ENCODE measurements at places on chromosomes 7 and 10. TPM values are rescaled to one million over a fixed set of nuclear protein-coding genes. Genes with fewer than 3 reads are reported as not detected.
A peak's percentile ranks its signal among the peaks of the same experiment; 100 is the strongest.

GRCh38 chr10:86068231-86069054, 298.2 kb downstream of the GRID1 start:
- H3K36me3 ChIP-seq = no peaks in the 10 kb centered on the region
- H3K27ac ChIP-seq = no peak overlapping the region

DNA sequence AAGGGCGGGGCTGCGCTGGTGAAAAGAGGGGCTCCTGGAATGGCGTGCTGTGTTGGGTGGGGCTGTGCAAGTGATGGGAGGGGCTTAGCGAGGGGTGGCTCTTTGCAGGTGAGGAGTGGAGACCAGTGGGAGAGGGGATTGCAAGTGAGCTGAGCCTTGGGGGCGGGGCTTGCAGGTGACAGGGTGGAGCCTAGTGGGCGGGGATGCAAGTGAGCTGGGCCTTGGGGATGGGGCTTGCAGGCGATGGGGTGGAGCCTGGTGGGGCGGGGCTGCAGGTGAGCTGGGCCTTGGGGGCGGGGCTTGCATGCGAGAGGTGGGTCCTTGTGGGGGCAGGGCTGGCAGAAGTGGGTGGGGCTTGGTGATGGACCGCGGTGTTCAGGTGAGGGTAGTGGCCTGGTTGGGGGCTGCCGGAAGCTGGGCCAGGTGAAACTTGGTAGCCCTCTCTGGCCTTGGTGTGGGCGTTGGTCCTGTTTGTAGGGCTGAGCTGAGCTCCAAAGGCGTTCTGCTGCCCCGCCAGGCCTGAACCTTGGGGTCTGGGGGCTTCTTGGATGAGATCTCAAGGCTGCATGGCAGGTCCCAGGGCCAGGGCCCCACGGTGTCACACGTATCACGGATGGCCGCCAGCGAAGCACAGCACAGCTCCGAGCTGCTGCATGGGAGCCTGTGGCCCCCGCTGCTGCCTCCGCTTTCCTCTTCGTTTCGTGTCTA, 743 bp upstream of the PITRM1 start:
- H3K4me3 ChIP-seq = peak overlapping the region; percentile 61
- no peak overlapping the region for H3K27ac ChIP-seq
- peaks cover 10% of the 10 kb centered on the region for H3K36me3 ChIP-seq
- H3K27me3 ChIP-seq = no peaks in the 10 kb centered on the region

- no peak overlapping the region for H3K27ac ChIP-seq
- no peak for DNase-seq
- no peaks in the 10 kb centered on the region for H3K36me3 ChIP-seq
- no peaks in the 10 kb centered on the region for H3K4me1 ChIP-seq
- H3K27me3 ChIP-seq = no peaks in the 10 kb centered on the region
- no peak overlapping the region for H3K4me3 ChIP-seq
These were observed 7.9 kb downstream of the CALML3 start for GRCh38 chr10:5532618-5533097.

DNA sequence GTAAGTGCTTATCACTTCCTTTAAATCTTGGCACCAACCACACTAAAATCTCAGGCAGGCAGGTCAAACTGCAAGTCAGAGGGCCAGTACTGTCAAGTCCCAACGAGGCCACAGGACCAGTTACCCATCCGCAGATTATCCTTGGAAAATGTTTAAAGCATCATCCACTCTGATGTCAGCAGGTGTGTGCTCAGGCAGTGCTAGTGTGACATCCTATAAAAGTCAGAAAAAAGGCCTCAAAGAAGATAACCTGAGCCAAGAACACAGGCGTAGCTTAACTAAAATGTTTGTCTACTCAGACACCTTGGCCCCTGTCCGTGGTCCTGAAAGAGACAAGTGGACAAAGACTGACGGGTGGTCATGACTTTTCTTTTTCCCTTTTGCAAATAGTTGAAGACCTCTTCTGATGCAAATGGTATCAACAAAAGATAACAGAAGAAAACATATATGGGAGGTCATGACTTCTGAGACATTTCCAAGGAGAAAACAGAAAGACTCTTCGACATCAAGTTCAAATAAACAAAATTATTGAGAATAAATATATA, 309.3 kb downstream of the KCNMA1 start:
- no peak overlapping the region for H3K27ac ChIP-seq
- H3K36me3 ChIP-seq = no peaks in the 10 kb centered on the region
- peaks cover 3% of the 10 kb centered on the region for H3K4me1 ChIP-seq
- H3K4me3 ChIP-seq = no peak overlapping the region
- peak; percentile 49 for DNase-seq
- H3K27me3 ChIP-seq = no peaks in the 10 kb centered on the region

DNA sequence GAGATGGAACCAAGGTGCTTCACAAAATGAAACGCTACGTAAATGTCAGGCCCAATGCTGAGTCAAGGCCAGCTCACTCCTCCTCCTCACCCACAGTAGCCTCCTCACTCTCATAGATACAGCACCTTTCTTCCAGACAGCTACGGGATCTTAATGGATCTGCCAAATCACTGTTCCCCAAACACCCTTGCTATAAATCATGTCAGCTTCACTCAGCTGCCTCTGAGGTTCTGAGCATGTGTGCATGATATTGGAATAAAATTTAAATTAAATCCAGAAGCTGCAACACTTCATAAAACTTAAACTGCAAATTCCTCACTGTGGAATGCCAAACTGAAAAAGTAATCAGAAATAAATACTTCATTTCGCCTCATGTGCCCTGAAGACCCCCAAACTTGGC, 14.7 kb upstream of the CPXM2 start:
- H3K27ac ChIP-seq = no peak overlapping the region
- no peaks in the 10 kb centered on the region for H3K4me1 ChIP-seq
- no peaks in the 10 kb centered on the region for H3K27me3 ChIP-seq
- no peaks in the 10 kb centered on the region for H3K36me3 ChIP-seq
- DNase-seq = no peak
- H3K4me3 ChIP-seq = no peak overlapping the region

DNA sequence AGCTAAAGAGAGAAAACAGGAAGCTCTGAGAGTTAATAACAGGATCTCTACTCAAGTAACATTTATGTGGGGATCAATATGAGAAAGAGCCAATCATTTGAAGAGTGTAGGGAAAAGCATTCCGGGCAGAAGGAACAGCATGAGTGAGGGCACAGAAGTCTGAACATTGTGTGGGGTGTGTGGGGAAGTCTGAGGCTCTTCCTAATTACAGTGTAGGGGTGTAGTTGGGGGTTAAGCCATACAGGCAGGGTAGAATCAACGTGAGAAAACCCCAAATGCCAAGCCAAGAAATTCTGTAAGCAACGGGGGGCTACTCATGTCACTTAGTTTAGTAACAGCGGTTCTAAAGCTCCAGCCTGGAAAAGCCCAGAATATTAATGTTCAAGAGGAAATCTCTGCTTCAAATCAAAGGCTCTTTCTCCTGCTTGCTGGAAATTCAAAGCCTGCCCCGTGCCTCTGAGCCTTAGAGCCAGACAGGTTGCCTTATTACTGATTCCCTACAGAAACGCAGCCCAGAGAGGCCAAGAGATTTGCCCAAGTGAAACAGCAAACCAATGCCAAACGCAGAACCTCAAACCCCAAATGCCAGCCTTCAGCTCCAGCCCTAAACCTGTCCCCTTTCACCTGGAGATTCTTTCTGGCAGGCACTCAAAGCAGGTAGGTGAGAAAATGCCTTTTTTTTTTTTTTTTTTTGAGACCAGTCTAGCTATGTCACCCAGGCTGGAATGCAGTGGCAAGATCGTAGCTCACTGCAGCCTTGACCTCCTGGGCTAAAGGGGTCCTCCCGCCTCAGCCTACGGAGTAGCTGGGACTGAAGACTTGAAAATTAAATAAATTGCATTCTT, 36.1 kb downstream of the DNAJB12 start:
- H3K4me1 ChIP-seq = peaks cover 45% of the 10 kb centered on the region
- no peak overlapping the region for H3K4me3 ChIP-seq
- H3K27ac ChIP-seq = peak overlapping the region; percentile 92
- H3K27me3 ChIP-seq = no peaks in the 10 kb centered on the region
- no peaks in the 10 kb centered on the region for H3K36me3 ChIP-seq

- peak; percentile 84 for DNase-seq
- H3K36me3 ChIP-seq = no peaks in the 10 kb centered on the region
- no peak overlapping the region for H3K27ac ChIP-seq
- H3K4me1 ChIP-seq = peaks cover 9% of the 10 kb centered on the region
- peak overlapping the region; percentile 10 for H3K4me3 ChIP-seq
- H3K27me3 ChIP-seq = no peaks in the 10 kb centered on the region
These were observed 5.8 kb downstream of the UNC5B start for GRCh38 chr10:71218046-71218650.

DNA sequence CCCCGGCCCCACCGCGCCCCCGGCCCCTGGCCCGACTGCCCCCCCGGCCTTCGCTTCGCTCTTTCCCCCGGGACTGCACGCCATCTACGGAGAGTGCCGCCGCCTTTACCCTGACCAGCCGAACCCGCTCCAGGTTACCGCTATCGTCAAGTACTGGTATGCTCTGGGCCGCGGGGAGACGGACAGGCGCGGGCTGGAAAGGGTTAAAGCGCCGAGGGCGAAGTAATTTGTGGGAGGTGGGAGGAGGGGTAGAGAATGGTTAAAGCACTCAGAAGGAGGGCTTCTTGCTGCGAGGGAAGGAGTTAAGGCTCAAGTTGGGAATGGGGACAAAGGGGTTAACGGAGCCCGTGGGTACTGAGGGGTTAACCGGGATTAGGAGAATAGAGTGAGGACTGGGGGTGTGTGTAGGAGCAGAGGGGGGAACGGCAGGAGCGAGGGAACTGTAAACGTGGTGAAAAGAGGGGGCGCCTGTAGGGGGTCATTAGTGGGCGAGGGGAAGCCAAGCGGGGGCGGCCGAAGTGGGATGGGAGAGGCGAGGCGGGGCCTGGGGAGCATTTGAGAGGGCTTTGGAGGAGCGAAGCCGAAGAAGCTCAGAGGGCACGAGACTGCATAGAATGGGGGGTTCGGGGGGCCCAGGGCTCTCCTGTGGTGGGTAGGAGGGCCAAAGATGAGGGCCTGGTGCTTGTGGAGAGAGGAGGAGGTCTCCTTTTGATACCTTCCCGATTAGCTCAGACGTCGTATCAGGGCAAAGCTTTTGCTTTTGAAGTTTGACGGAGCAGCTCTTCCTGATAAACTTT, 605 bp downstream of the SUFU start:
- H3K27me3 ChIP-seq = no peaks in the 10 kb centered on the region
- peak overlapping the region; percentile 87 for H3K4me3 ChIP-seq
- H3K27ac ChIP-seq = peak overlapping the region; percentile 46
- H3K4me1 ChIP-seq = peaks cover 4% of the 10 kb centered on the region

DNA sequence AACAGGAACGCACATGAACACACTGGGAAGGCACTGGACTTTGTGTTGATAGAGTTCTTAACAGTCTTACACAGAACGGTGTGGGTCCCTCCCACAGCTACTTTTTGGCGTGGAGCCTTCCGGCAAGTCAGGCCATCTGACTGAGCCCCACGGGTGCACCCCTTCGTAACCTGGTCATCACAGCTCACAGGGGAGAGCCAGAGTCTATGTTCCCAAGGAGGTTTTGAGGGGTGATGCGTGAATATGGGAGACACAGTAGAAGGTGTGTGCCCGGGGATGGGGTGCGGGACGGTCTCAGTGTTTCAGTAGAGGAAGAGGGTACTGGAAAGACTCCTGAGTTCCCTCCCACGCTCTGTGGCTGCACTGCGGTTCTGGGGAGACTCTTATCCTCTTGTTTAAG, 291.7 kb downstream of the DNAJB6 start:
- H3K27ac ChIP-seq = no peak overlapping the region
- no peaks in the 10 kb centered on the region for H3K36me3 ChIP-seq
- no peak for DNase-seq
- no peaks in the 10 kb centered on the region for H3K27me3 ChIP-seq
- H3K4me1 ChIP-seq = no peaks in the 10 kb centered on the region
- H3K4me3 ChIP-seq = no peak overlapping the region

DNA sequence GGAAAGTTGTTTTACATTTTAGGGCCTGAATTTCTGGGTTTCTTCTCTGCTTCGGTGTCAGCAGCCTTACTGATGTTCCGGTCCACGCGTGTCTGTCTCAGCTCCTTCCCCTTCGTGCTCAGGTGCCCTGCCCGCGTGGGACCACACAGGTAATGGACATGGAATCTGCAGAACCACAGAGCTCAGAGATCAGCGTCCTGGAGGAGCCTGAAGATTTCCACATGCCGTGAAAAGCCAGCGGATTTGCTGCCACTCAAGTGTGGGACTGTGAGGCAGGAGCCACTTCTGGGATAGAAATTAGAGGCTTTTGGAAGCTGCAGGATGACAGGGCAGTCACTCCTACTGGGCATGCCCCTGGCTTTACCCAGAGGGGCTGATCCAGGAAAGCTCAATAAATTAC, 666.1 kb upstream of the FOXK1 start:
- H3K27me3 ChIP-seq = no peaks in the 10 kb centered on the region
- no peaks in the 10 kb centered on the region for H3K36me3 ChIP-seq
- no peak overlapping the region for H3K27ac ChIP-seq
- DNase-seq = no peak

GRCh38 chr7:32476816-32477648, 13.1 kb downstream of the LSM5 start:
- no peak overlapping the region for H3K27ac ChIP-seq
- H3K4me1 ChIP-seq = no peaks in the 10 kb centered on the region
- no peaks in the 10 kb centered on the region for H3K36me3 ChIP-seq
- no peak overlapping the region for H3K4me3 ChIP-seq
- no peak for DNase-seq
- H3K27me3 ChIP-seq = no peaks in the 10 kb centered on the region

DNA sequence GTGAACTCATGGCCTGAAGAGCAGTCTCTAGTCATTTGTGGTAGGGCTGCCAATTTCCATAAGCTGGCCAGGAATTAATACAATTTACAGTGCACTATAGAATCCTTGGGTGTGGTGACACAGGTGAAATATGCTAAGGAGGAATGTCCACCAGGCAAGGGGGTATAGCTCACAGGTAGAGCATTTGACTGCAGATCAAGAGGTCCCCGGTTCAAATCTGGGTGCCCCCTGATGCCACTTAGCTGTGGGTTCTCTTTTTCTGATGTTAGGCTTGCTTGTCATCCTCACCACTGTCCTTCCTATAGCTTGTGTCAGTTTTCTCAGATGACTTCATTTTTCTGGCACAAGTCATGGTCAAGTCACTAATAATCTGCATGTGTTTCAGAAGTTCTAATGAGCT, 108.7 kb downstream of the ZNF467 start:
- no peaks in the 10 kb centered on the region for H3K4me1 ChIP-seq
- H3K36me3 ChIP-seq = no peaks in the 10 kb centered on the region
- H3K27ac ChIP-seq = no peak overlapping the region
- DNase-seq = no peak
- H3K27me3 ChIP-seq = no peaks in the 10 kb centered on the region

- H3K27me3 ChIP-seq = peaks cover 16% of the 10 kb centered on the region
- no peak overlapping the region for H3K4me3 ChIP-seq
- no peak for DNase-seq
- no peaks in the 10 kb centered on the region for H3K4me1 ChIP-seq
- no peaks in the 10 kb centered on the region for H3K36me3 ChIP-seq
These were observed 502.9 kb upstream of the ZMIZ1 start for GRCh38 chr10:78565841-78566240.

The ITPRID1 gene
- total RNA-seq = not detected

The GBX1 gene
- total RNA-seq = not detected

The FAM25G gene
- total RNA-seq = not detected

The RPEL1 gene
- 0.17 TPM for total RNA-seq

The CPA4 gene
- total RNA-seq = 20.0 TPM

The POM121 gene
- total RNA-seq = 4.8 TPM

The PLEKHS1 gene
- total RNA-seq = not detected
